Stimulated activated CD4-positive, alpha-beta T cell treated with anti-CD3 and anti-CD28 coated beads, Interleukin-1b, Interleukin-23, amount 100 ng/mL, for 24 hours (primary cell): ENCODE measurements at places on chromosomes 12 and 14.

DNA sequence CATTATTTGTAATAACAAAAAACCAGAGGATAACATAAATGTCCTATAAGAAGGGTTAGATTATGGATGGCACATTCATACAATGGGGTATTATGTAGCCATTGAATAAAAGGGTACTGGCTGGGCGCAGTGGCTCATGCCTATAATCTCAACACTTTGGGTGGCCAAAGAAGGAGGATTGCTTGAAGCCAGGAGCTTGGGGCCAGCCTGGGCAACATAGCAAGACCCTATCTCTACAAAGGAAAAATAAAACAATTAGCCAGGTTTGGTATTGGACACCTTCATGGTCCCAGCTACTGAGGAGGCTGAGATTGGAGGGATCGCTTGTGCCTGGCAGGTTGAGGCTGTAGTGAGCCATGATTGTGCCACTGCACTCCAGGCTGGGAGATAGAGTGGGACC is 14.8 kb downstream of the PTPN11 start:
- DNase-seq, result no peak

DNA sequence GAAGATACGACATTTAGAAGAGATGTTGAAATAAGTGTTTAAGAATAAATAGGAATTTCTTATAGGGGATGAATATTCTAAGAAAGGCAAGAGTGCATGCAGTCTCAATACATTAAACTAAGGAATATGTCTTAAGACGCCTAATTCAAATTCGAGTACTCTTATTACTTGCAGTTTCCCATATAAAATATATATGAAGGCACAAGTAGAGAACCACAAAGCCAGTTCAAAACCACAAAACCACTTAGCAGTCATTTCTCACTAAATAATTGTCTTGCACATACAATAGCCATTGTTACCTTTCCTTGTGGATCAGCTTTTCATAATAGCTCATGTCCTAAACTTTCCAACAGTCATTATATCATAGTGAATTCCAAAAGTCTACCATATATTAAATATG is 91.0 kb upstream of the MON2 start:
- DNase-seq, result no peak

GRCh38 chr14:78022059-78022458 is 148.1 kb upstream of the NRXN3 start:
- DNase-seq, result no peak

GRCh38 chr12:132710043-132710404 is 618 bp upstream of the PGAM5 start:
- no peak for DNase-seq

DNA sequence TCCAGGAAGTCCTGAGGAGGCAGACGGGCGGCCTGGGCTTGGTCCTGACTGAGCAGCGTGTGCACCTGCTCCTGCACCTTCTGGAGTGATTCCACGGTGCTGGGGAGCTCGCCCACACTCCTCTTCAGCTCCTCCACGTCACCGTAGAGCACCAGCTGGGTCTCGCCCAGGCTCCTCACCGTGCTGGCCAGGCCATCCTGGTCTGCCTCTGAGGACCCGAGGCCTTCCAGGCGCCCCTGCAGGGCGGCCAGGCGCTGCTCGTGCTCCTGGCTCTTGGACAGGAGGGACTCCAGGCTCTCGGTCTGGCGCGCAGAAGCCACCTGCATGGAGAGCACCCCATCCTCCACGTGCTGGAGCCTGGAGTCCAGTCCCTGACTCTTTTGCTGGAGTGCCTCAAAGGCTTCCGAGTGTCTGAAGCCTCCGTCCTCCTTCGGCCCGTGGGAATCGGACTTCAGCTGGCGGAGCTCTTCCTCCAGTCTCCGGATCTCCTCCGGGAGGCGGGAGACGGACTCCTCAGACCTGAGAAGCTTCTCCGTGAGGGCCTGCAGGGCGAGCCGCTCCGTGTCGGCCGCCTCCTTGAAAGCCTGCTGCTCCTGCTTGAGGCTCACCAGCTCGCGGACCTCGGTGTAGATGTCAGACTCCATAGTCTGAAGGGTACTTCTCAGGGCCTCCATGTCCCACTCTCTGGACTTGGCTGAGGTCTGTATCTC is 8.4 kb downstream of the CKAP4 start:
- no peak for DNase-seq

GRCh38 chr14:77151245-77151644 is 9.7 kb upstream of the ZDHHC22 start:
- no peak for DNase-seq
